Activated T-helper 1 cell treated with anti-CD3 and anti-CD28 coated beads, Interleukin-12 subunit alpha, Interleukin-12 subunit beta, Interleukin-2, Interleukin-4 antibody, amounts not matched to agents 30 ng/mL and 10 ng/mL and 1 ng/mL, durations not matched to agents 14 hours and 24 hours and 36 hours (primary cell): ENCODE measurements at places on chromosomes 7 and 10. TPM values are rescaled to one million over a fixed set of nuclear protein-coding genes. Genes with fewer than 3 reads are reported as not detected.

DNA sequence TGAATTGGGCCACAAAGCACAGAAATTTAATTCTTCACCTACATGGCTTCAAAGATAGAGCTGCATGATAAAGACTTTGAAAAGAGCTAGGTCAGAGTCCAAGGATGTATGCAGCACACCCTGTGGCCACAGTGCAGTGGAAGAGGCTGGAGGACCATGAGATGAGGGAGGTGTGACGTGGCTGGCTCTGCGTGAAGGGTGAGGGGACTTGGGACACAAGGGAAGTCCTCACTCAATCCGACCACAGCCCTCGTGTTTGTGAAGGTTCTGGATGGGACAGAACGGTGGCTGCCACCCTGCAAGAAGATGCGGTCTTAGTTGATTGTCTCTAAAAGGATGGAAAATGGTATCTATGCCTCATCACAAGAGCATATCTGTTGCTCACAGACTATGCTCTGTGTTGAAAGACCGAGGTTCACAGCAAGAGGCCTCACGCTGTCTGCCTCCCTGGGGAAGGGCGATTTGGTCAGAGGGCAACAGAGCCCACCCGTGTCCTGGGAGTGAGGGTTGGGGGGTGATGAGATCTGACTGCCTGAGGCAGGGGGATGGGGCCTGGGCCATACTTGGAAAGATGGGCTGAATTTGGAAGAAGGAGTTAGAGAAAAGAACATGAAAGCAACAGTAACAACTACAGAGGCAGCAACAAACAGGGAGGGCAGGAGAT, 174.4 kb upstream of the SHH start:
- H3K36me3 ChIP-seq, result no peaks in the 10 kb centered on the region
- H3K4me1 ChIP-seq, result no peaks in the 10 kb centered on the region
- H3K27me3 ChIP-seq, result no peaks in the 10 kb centered on the region
- DNase-seq, result no peak
- H3K4me3 ChIP-seq, result no peak overlapping the region

- H3K4me3 ChIP-seq, result no peak overlapping the region
- no peak for DNase-seq
- H3K36me3 ChIP-seq, result no peaks in the 10 kb centered on the region
- no peaks in the 10 kb centered on the region for H3K4me1 ChIP-seq
- peaks cover 5% of the 10 kb centered on the region for H3K27me3 ChIP-seq
- no peak overlapping the region for H3K27ac ChIP-seq
Observed at GRCh38 chr7:107773027-107773426, 29.1 kb downstream of the CBLL1 start.

GRCh38 chr10:398954-399353, 263.7 kb downstream of the ZMYND11 start:
- H3K27ac ChIP-seq, result no peak overlapping the region
- no peak for DNase-seq
- H3K27me3 ChIP-seq, result peaks cover 2% of the 10 kb centered on the region
- H3K4me1 ChIP-seq, result no peaks in the 10 kb centered on the region

- no peaks in the 10 kb centered on the region for H3K36me3 ChIP-seq
- H3K27ac ChIP-seq, result no peak overlapping the region
- H3K4me3 ChIP-seq, result no peak overlapping the region
- peaks cover 9% of the 10 kb centered on the region for H3K27me3 ChIP-seq
- DNase-seq, result no peak
Observed at GRCh38 chr7:143323653-143324052, 7.7 kb downstream of the CLCN1 start.

DNA sequence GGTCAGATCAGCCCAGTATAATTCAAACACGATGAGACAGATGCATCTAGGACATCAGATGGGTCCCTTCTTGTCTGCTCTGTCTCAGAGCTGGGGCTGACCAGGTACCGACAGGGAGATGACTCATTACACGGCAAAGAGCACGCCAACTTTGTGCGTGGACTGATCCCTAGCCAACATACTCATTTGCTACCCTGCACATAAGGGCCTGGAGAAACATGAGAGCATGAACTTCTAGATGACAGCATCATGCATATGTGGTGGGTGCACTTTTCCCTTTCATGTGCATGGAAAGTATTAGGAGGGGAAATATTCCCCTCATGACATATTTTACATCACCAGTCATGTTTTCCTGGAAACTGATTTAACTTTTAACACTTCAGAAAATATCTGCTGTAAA, 35.1 kb upstream of the NPVF start:
- no peak for DNase-seq
- H3K27ac ChIP-seq, result no peak overlapping the region
- peaks cover 4% of the 10 kb centered on the region for H3K27me3 ChIP-seq
- peaks cover 27% of the 10 kb centered on the region for H3K4me1 ChIP-seq

DNA sequence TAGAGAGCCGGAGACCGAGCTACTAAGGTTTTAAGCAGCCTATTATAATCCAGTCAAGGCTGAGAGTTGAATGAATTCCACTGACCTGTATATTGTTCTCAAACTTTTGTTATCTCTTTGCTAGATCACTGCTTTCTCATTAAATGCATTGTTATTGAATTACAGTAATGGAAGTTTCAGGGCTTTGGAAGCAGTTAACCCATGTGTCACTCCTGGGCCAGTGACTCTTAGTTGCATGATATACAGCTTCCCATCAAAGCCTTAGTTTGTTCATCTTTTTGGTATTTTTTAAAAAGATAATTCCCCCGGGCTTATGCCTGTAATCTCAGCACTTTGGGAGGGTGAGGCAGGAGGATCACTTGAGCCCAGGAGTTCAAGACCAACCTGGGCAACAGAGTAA, 55.4 kb upstream of the KIAA1217 start:
- H3K36me3 ChIP-seq, result no peaks in the 10 kb centered on the region
- no peak for DNase-seq
- no peak overlapping the region for H3K4me3 ChIP-seq
- no peaks in the 10 kb centered on the region for H3K27me3 ChIP-seq
- no peaks in the 10 kb centered on the region for H3K4me1 ChIP-seq
- no peak overlapping the region for H3K27ac ChIP-seq

GRCh38 chr10:13376297-13376696, 28.2 kb upstream of the SEPHS1 start:
- H3K27ac ChIP-seq, result no peak overlapping the region
- H3K4me1 ChIP-seq, result no peaks in the 10 kb centered on the region
- H3K4me3 ChIP-seq, result no peak overlapping the region
- peaks cover 11% of the 10 kb centered on the region for H3K27me3 ChIP-seq

DNA sequence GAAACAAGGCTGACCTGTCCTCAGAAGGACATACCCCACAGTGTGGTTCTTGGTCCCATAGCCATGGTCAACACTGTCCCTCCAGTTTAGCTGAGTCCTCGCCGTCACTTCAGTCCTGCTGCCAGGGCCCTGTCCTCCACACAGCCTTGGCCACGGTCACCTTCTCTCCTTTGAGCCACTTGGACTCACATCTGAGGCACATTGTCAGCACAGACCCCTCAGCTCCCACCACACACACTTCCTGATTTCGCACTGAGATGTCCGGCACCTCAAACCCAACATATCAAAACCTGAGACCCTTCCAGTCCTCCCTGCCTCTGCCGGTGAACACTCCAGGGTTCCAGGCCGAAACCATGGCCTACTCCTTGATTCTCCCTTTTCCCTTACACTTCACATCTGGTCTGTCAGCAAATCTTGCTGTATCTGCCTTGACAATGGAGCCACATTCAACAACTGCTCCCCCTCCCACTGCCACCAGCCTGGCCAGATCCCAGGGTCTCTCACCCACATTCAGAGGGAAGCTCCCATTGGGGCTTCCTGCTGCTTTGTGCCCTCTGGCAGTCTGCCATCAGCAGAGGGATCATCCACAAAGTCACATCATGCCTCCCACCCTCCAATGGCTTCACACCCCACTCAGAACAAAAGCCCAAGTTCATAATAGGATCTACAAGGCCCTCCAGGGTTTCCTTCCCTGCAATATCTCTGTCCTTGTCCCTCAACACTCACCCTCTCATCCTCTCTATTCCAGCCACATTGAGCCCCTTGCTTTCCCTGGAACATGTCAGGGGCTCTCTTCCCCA, 219.6 kb upstream of the SHH start:
- H3K36me3 ChIP-seq, result no peaks in the 10 kb centered on the region
- H3K4me3 ChIP-seq, result no peak overlapping the region
- H3K27ac ChIP-seq, result no peak overlapping the region
- no peaks in the 10 kb centered on the region for H3K27me3 ChIP-seq

DNA sequence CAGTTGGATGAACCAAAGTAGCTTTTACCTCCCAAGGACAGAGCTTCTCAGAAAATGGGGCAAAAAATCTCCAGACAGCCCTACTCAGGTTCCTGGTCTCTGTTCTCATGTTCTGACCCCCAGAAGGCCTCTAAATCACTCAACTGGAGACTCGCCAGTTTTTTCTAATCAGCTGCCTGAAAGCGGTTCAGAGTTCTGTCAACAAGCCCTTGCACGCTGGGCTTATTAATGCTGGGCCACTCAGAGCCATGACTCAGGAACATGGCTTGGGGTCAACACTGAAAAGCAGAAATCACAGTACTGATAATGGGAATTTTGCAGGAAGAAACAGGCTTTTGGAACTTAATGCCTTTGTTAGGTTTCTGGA, 15.3 kb downstream of the ECHDC3 start:
- DNase-seq, result no peak
- no peak overlapping the region for H3K27ac ChIP-seq
- no peaks in the 10 kb centered on the region for H3K36me3 ChIP-seq
- H3K4me1 ChIP-seq, result no peaks in the 10 kb centered on the region
- peaks cover 14% of the 10 kb centered on the region for H3K27me3 ChIP-seq
- no peak overlapping the region for H3K4me3 ChIP-seq

- H3K36me3 ChIP-seq, result peaks cover 28% of the 10 kb centered on the region
- no peaks in the 10 kb centered on the region for H3K27me3 ChIP-seq
- no peak overlapping the region for H3K27ac ChIP-seq
- H3K4me3 ChIP-seq, result no peak overlapping the region
- no peaks in the 10 kb centered on the region for H3K4me1 ChIP-seq
- DNase-seq, result no peak
Observed at GRCh38 chr10:12250181-12250580, 54.2 kb downstream of the CDC123 start.

BICC1 gene
- total RNA-seq, result 0.03 TPM in 1 of 2 replicates, not detected in the other

NEUROG3 gene
- not detected in 2 replicates for total RNA-seq

MMS19 gene
- 91.8 and 93.2 TPM in 2 replicates for total RNA-seq

CLRN3 gene
- total RNA-seq, result not detected in 2 replicates

PDLIM1 gene
- 2.6 and 2.9 TPM in 2 replicates for total RNA-seq
